ENCODE measurements at places on chromosomes 12 and 14.

- no peak for DNase-seq
These were observed 211.3 kb downstream of the ESR2 start for GRCh38 chr14:64082837-64083236.

DNA sequence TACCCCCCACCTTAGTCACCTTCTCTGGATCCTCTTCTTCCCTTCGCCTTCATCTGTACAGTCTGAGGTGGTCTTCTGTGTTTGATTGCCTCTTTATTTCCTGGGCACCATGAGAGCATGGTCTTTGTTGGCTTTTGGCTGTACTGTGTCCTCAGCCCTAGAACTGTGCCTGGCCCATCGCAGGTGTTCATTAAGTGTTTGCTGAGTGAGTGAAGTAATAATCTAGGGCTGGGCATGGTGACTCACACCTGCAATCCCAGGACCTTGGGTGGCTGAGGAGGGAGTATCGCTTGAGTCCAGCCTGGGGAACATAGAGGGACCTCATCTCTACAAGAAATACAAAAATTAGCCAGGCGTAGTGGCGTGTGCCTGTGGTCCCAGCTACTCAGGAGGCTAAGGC is 13.9 kb downstream of the ALDH2 start:
- no peak for DNase-seq

DNA sequence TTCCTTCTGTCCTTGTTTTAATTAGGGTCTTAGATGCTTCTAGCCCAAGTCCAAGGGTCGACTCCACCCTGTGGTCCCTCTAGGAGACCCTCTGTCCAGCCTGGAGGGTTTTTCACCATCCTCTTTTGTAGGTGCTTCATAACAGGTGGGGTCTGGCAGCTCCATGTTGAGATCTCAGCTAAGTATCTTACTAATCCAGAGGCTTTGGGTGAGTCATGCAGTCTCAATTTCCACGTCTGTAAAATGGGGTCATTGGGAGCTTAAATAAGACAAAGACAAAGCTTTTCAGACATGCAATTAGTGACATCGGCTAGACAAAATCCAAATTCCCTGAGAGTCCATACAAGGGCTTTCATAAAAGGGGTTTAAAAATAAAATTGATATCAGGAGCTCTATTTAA is 3.2 kb downstream of the HSPB8 start:
- DNase-seq: no peak

DNA sequence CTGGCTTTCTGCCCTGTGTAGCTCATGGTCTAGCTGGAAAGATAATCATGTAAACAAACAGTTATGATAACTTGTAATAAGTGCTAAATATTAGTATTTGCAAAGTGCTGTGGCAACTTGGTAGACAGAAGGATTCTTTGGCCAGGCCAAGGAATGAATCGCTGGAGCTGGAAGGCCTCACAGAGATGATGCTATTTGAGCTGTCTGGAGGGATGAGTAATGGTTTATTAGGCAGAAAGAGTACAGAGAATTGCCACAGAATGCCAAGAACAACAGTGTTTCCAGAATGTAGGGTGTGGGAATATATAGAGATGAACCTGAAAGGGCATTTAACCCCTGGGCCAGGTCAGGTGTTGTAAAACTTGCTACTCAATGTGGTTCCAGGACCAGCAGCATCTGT is 27.6 kb downstream of the OTX2 start:
- DNase-seq: no peak

GRCh38 chr12:27513155-27513824 is 10.7 kb upstream of the PPFIBP1 start:
- no peak for DNase-seq

- no peak for DNase-seq
These were observed 4.9 kb upstream of the GPR132 start for GRCh38 chr14:105069871-105070759.

GRCh38 chr14:90676912-90677311 is 139.3 kb downstream of the TTC7B start:
- no peak for DNase-seq

DNA sequence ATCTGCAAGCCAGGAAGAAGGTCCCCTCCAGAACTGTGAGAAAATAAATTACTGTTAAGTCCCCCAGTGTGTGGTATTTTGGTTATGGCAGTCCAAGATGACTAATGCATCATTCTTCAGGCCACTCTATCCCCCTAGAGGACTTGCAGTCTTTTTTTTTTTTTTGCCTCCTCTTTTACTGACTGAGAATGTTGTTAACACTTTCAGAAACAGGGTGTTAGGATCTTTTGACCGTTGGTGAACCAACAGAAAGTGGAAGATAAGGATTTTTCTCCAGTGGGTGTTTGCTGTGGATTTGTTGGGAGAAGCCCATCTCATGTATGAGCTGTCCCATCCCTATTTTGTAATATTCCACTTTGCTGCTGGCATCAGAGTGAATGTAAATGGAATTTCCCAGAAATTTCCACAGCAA is 37.8 kb downstream of the MARK3 start:
- DNase-seq: no peak

DNA sequence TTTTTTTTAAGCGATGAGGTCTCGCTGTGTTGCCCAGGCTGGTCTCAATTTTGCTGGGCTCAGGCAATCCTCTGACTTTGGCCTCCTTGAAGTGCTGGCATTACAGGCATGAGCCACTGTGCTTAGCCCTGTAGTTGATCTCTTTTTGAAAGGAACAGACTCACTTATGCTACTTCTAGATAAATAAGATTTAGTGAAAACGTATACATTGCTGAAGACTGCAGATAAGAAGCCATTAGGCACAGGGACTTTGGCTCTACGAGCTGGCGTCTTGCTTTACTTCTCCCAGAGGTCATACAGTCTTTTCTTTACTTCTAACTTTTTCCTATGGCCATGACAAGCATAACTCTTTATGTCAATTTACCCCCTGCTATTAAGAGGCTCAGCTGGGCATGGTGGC is 9.4 kb downstream of the PTGR2 start:
- no peak for DNase-seq

- no peak for DNase-seq
These were observed 248.8 kb upstream of the PWP1 start for GRCh38 chr12:107436836-107437235.

All from SK-N-SH (cell line).